Glutamatergic neuron (in vitro differentiated cells): ENCODE measurements at places on chromosomes 1 and 21. TPM values are rescaled to one million over a fixed set of nuclear protein-coding genes. Genes with fewer than 3 reads are reported as not detected.

DNA sequence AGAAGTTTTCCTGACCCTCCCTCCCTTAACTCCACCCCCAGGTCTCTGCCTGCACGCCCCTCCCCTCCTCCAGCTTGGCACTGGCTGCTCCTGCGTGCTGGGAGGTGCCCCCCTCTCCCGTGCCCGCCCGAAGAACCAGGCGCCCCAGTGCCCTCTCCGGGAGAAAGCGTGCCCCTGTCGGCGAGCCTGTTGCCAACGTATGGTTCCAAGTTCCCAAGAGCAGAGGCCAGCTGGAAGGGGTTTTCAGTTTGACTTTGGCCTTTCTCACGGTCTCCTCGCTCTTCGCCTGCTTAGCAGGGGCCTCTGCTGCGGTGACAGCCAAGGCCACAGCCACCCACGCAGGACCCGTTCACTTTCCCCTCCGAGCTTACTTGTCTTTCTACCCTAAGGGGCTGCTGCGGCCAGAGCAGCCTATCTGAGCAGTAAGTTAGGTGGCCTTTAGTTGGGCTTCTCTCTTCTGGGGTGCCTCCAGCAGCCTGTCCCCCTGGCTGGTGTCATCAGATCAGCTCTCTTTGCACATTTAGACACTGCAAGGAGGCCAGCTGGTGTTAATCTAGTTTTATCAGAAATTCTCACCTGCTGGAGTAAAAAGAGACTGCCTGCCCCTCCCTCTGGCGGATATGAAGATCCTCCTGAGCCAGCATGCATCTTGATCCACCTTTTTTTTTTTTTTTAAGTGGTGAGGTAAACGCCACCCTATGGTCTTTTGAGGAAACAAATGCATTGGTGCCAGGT, 1.5 kb downstream of the STUM start:
- DNase-seq = peak; percentile 38

DNA sequence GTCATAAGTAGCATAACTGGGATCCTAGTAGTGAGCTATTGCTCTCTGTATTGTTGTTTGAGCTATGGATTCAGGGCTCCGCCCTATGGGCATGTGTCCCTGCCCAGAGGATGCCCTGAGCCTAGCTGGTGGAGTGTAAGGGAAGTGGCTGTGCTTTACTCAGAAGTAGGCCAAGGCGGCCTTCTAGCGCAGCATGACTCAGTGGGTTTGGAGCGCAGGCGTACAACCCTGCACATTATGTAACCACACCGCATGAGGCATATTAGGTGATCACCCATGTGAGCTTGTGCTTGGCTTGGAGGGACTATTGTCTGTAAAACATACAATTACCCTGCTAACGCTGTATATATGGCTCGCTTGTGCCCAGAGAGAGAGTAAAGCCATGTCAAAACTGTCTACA, 11.1 kb upstream of the UBE2U start:
- DNase-seq = no peak

DNA sequence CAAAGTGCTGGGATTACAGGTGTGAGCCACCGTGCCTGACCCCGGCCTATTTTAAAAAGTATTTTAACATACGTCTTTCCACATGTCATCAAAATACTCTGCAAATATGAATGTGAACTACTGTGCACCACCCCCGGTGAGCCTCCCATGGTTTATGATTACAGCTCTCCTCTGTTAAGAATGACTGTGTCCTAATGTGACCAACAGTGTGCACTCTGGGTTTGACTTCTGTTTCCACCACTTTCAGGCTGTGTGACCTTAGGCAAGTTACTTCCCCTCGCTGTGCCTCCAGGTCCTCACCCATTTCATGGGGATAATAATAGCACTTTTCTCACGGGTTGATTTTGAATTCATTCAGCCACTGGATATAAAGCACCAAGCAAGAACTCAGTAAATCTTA, 14.7 kb downstream of the AMPD2 start:
- no peak for DNase-seq

- no peak for DNase-seq
Observed at GRCh38 chr1:103788377-103788776, 38.7 kb downstream of the AMY1C start.

The S100A4 gene
- 4.7 TPM for total RNA-seq

The MAP1LC3C gene
- total RNA-seq = 0.49 TPM

The C1orf141 gene
- not detected for total RNA-seq

DNA sequence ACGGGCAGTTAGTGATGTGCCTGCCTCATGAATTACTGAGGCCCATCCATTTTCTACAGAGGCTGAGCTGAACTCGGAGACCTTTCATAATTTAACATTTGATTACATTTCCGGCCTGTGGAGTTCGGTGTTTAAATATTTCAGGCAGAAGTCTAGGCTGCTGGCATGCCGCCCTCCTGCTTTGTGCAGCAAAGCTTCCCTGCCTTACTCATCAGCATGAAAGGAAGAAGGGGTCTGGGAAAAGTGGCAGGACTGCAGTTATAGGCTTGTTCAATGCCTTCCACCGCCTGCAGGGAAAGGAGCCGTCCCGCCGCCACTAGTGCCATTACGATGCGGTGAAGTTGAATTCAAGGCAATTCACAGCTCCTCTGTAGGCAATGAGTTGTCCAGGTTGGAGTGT, 527.9 kb downstream of the NPHP4 start:
- no peak for DNase-seq

The PDE9A gene
- 58.7 TPM for total RNA-seq

DNA sequence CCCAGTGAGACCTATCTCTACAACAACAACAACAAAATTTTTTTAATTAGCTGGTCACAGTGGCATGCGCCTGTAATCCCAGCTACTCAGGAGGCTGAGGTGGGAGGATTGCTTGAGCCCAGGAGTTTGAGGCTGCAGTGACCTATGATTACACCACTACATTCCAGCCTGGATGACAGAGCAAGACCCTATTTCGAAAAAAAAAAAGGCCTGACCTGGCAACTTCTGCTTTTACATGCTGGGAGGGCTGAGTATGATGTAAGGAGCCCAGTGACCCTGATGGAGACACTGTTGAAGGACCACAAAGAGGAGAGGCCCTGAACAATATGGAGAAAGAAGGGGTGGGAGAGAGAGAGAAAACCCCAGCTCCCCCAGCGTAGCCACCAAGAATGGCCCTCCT, 9.2 kb upstream of the VPS26C start:
- DNase-seq = no peak
